Heart left ventricle (tissue), 16 donors: ENCODE measurements at places on chromosomes 2 and 18. TPM values are rescaled to one million over a fixed set of nuclear protein-coding genes. Genes with fewer than 3 reads are reported as not detected.

DNA sequence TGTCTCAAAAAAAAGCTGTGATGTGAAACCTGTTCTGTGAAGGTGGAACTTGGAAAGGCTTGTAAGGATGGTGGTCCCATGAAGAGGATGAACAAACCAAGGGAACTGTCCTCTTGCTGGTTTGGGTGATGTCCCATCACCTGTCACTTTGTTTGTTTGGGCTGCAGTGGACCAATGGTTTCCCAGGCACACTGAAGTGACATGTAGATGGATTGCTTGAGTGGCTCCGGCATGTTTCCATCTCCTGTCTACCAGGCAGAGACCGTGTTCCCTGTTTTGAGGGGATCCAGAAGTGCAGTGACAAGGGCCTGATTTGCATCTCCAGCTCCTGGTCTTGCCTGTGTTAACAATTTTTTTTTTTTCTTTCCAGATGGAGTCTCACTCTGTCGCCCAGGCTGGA, 8.9 kb downstream of the NEDD4L start:
- DNase-seq: no peak

DNA sequence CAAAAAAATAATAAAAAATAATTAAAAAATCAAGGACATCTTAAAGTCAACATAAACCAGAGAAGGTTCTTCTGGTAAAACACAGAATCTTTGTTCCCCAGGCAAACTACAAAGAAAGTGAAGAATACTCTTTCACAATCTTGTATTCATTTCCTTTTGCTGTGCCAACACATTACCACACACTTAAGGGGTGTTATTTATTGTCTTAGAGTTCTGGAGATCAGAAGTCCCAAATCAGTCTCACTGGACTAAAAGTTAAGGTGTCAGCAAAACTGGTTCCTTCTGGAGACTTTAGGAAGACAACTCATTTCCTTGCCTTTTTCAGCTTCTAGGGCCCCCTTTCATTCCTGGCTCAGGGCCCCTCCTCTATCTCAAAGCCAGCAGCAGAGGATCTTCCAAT, 12.2 kb upstream of the CAB39 start:
- DNase-seq: no peak

DNA sequence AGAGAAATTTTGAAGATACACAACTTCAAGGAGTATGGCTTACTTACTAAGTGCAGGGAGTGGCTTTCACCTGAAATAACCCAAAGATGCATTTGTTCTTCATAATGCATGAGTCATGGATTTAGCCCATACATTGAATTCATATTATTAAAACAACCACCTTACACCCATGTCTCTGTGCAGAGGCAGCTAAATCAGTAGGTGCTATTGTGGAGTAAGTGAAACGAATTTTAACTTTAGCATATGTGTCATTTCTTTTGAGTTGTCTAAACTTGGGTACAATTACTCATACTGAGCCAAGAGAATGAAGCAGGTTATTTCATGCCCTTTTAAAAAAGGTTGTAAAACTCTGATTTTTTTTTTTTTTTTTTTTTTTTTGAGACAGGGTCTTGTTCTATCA, 11.0 kb upstream of the ANKRD29 start:
- no peak for DNase-seq

DNA sequence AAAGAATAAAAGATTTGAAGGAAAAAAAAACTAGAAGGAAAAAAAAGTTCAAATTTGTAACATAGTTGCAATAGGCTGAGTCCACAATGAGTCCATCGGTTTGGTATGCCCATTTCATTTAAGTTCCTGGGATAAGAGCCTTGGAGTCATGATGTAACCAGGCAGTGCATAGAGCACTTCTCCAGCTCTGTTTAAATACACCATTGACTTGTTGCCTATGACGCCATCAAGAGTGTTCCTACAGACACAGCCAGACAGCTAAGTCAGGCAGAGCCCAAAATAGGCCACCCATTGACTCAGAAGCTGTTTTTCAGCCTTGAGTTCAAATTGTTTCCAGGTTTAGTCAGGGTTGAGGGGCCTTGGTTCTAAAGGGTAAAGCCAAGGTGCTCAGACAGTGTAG, 44.9 kb downstream of the SOCS6 start:
- peak; percentile 61 for DNase-seq

GRCh38 chr18:2627821-2628276, 27.7 kb upstream of the SMCHD1 start:
- no peak for DNase-seq

GRCh38 chr2:186617771-186618170, 27.9 kb downstream of the ITGAV start:
- DNase-seq: no peak

SAG gene
- total RNA-seq: 1.4 TPM
